ENCODE measurements at places on chromosomes 5 and 9. TPM values are rescaled to one million over a fixed set of nuclear protein-coding genes. Genes with fewer than 3 reads are reported as not detected.

- no peak overlapping the region for H3K4me3 ChIP-seq
- H3K4me1 ChIP-seq, result no peaks in the 10 kb centered on the region
- no peaks in the 10 kb centered on the region for H3K36me3 ChIP-seq
- no peak overlapping the region for H3K27ac ChIP-seq
These were observed 36.4 kb downstream of the C6 start for GRCh38 chr5:41176952-41177351.

GRCh38 chr9:31119890-31120454 lies 1264.5 kb upstream of the ACO1 start:
- H3K36me3 ChIP-seq, result no peaks in the 10 kb centered on the region
- H3K4me1 ChIP-seq, result no peaks in the 10 kb centered on the region
- peak; percentile 41 for DNase-seq

- no peaks in the 10 kb centered on the region for H3K27me3 ChIP-seq
- H3K4me1 ChIP-seq, result no peaks in the 10 kb centered on the region
- no peak overlapping the region for H3K4me3 ChIP-seq
- H3K36me3 ChIP-seq, result no peaks in the 10 kb centered on the region
These were observed 96.5 kb upstream of the SMARCA2 start for GRCh38 chr9:1918622-1919021.

The NKD2 gene
- total RNA-seq, result not detected

DNA sequence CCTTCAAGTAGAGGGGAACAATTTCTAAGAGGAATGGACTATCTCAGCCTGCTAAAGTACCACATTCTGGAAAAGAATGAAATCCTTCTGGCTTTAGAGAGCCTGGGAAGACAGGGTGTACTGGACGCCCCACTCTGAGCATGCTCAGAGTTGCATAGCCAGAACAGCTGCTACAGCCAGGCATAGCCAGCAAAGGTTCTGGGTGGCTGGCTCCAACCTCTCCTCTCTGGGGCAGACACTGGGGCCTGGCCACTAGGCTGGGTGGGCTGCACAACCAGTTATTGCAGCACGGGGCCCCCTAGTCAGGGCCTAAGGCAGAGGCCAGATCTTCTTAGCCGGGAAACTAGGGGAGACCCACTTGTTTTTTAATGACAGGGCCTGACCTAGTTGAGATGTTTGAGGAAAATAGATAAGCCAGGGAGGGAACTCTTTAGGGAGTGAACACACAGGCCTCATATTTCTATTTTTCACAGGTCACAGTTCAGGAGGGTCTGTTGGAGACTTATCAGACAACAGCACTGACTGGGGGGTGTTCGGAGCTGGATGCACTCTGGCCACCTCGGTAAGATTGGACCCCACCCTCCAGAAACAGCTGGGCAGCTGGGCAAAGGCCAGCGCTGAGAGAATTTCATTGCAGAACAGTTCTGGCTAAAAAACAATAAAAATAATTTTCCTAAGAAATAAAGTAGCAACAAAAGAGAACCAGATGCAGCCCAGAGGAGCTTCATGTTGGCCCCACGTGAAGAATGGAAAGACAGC lies 142.9 kb downstream of the LPAR1 start:
- no peak for DNase-seq
- H3K27me3 ChIP-seq, result no peaks in the 10 kb centered on the region
- peaks cover 11% of the 10 kb centered on the region for H3K36me3 ChIP-seq
- H3K4me1 ChIP-seq, result peaks cover 40% of the 10 kb centered on the region

DNA sequence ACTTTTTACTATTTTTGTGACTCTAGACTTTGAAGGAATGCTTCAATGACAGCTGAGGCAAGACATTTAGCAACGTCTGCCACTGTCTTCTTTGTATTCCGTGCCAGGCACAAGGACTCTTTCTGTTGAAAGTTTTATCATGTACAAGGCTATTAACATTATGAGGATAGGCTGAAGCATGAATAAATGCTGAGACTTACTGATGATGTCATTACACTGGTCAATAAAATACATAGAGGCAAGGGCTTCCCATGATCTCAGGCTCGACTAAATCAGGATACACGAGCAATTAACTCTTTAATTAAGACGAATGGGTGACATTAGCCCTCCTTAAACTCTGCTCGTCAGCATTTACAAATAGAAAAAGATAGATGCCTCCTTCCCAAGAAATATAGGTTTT lies 1393.3 kb upstream of the WWC1 start:
- H3K27me3 ChIP-seq, result no peaks in the 10 kb centered on the region
- no peaks in the 10 kb centered on the region for H3K4me1 ChIP-seq
- DNase-seq, result no peak
- no peak overlapping the region for H3K27ac ChIP-seq

The SIT1 gene
- total RNA-seq, result 0.36 TPM

All from osteoblast (primary cell).